ENCODE measurements at places on chromosomes 12 and 14. TPM values are rescaled to one million over a fixed set of nuclear protein-coding genes. Genes with fewer than 3 reads are reported as not detected.

The SLC6A15 gene
- total RNA-seq = 0.40 TPM

The TAS2R13 gene
- 0.83 TPM for total RNA-seq

The ACRBP gene
- 1.8 TPM for total RNA-seq

The LAG3 gene
- 4.0 TPM for total RNA-seq

The BEST3 gene
- total RNA-seq = 0.13 TPM

The FAM181A gene
- not detected for total RNA-seq

The TMEM132D gene
- not detected for total RNA-seq

The TOMM20L gene
- total RNA-seq = not detected

The ATF1 gene
- 29.1 TPM for total RNA-seq

The SEC23A gene
- 199 TPM for total RNA-seq

The COX8C gene
- not detected for total RNA-seq

The GPR65 gene
- total RNA-seq = 2.5 TPM

The FOXN4 gene
- not detected for total RNA-seq

The DBX2 gene
- total RNA-seq = not detected

The SAMD15 gene
- total RNA-seq = 0.52 TPM

The SLC5A8 gene
- total RNA-seq = not detected

The C14orf180 gene
- total RNA-seq = not detected

The ZNF219 gene
- 109 TPM for total RNA-seq

The ANG gene
- total RNA-seq = 17.5 TPM

The TMEM233 gene
- 0.42 TPM for total RNA-seq

The STAC3 gene
- 0.80 TPM for total RNA-seq

The FITM1 gene
- total RNA-seq = 0.83 TPM

The RFLNA gene
- total RNA-seq = 1.4 TPM

The DPPA3 gene
- not detected for total RNA-seq

The GZMH gene
- 0.97 TPM for total RNA-seq

The CYP27B1 gene
- 0.32 TPM for total RNA-seq

The NPAS3 gene
- total RNA-seq = 3.3 TPM

The INSM2 gene
- total RNA-seq = not detected

The LMNTD1 gene
- 0.75 TPM for total RNA-seq

The HOXC12 gene
- not detected for total RNA-seq

The REC8 gene
- 5.0 TPM for total RNA-seq

The ESR2 gene
- total RNA-seq = 0.83 TPM

The CD69 gene
- total RNA-seq = 0.65 TPM

The RERGL gene
- 2.6 TPM for total RNA-seq

The NT5DC3 gene
- 275 TPM for total RNA-seq

The TPH2 gene
- 0.11 TPM for total RNA-seq

The RD3L gene
- not detected for total RNA-seq

The TAS2R7 gene
- total RNA-seq = not detected

The SYCP3 gene
- total RNA-seq = not detected

The NTN4 gene
- total RNA-seq = 51.3 TPM

The HOXC6 gene
- total RNA-seq = 0.32 TPM

The SYT1 gene
- total RNA-seq = 10.0 TPM

The KCNMB4 gene
- total RNA-seq = 6.6 TPM

The HOXC4 gene
- 2.1 TPM for total RNA-seq

The KRT3 gene
- total RNA-seq = not detected

The PDZRN4 gene
- 43.9 TPM for total RNA-seq

The METTL25 gene
- total RNA-seq = 15.2 TPM

The STXBP6 gene
- 56.8 TPM for total RNA-seq

The ANO2 gene
- total RNA-seq = 4.6 TPM

The C12orf42 gene
- total RNA-seq = not detected

The DIO2 gene
- total RNA-seq = 28.2 TPM

The SDR9C7 gene
- total RNA-seq = not detected

The RNASE3 gene
- 0.52 TPM for total RNA-seq

The OR4E2 gene
- not detected for total RNA-seq

The PTPN21 gene
- 46.5 TPM for total RNA-seq

The LMO3 gene
- 126 TPM for total RNA-seq

The TCL1B gene
- not detected for total RNA-seq
